Upper lobe of right lung (tissue), 1 donor: ENCODE measurements at places on chromosomes 1 and 21. TPM values are rescaled to one million over a fixed set of nuclear protein-coding genes. Genes with fewer than 3 reads are reported as not detected.

DNA sequence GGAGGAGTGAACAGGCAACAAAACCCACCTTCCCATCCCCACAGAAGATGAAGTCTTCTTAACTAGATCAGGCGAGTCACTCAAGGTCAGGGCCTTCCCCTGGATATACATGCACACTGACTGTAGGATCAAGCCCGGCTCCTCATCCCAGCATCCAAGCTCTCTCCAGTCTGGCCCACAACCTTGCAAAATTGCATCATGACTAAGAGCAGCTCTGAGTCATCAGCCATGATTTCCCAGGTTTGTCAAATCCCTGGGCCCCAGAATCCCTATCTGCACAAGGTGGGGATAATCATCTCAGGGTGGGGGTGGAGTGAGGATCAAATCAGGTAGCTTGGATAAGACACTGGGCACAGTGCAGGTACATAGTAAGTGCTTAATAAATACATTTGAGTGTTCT lies 199.3 kb upstream of the GRIK3 start:
- H3K36me3 ChIP-seq: no peaks in the 10 kb centered on the region
- peaks cover 19% of the 10 kb centered on the region for H3K27me3 ChIP-seq

DNA sequence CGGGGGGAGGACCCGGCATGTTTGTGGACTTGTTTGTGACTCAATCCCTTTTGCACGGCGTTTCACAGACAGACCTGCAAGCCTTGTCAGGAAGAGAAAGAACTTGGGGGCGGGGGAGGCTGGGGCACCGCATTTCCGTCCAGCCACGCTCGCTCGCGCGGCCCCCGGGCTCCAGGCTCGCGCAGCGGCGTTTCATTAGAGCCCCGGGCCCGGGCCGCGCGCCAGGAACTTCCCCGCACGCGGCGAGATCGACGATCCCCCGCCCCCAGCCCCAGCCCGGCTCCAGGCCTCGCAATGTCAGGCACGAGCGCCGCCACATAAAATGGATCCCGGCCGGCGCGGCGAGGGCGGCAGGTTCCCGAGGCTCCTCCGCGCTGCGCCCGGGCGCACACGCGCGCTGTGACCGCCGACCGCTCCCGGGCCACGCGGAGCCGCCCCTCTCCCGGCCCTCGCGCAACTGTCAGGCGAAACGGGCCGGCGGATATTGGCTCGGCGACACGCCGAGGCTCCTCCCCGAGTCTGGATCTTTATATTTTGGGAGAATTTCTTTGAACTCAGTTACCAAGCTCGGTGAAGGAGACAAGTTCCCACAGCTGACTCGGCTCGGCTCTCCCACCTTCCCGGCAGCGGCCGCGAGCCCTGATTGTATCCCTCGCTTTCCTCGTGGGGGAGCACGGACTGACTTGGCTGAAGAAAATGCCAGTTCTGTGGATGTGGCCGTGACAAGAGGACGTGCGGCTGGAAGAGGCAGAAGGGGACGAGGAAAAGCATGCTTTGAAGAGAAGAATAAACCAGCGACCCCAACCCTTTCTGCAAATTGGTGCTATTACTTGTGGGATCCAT lies at the start of gene KIF26B:
TSS of gene KIF26B (plus strand) at position 557 of the 843 bp plus-strand sequence. CDS start 440 bp downstream, outside the sequence.
- H3K27me3 ChIP-seq: peaks cover 50% of the 10 kb centered on the region
- peak; percentile 73 for DNase-seq
- no peak within 1 kb of the TSS for H3K27ac ChIP-seq
- H3K36me3 ChIP-seq: no peaks in the 10 kb centered on the region

- H3K27ac ChIP-seq: no peak overlapping the region
- H3K4me3 ChIP-seq: no peak overlapping the region
- no peaks in the 10 kb centered on the region for H3K27me3 ChIP-seq
- DNase-seq: no peak
- H3K36me3 ChIP-seq: no peaks in the 10 kb centered on the region
These were observed 18.3 kb upstream of the ALPL start for GRCh38 chr1:21490774-21491487.

- no peak for DNase-seq
- H3K4me1 ChIP-seq: no peaks in the 10 kb centered on the region
- H3K27me3 ChIP-seq: no peaks in the 10 kb centered on the region
These were observed 3.6 kb downstream of the CACNA1S start for GRCh38 chr1:201108614-201109013.

GRCh38 chr1:235679644-235680043 lies 30.1 kb upstream of the GNG4 start:
- no peaks in the 10 kb centered on the region for H3K4me1 ChIP-seq
- no peak overlapping the region for H3K4me3 ChIP-seq
- no peak for DNase-seq
- H3K36me3 ChIP-seq: peaks cover 44% of the 10 kb centered on the region
- H3K27ac ChIP-seq: no peak overlapping the region
- no peaks in the 10 kb centered on the region for H3K27me3 ChIP-seq

Gene TRIM58
- total RNA-seq: 6.0 TPM

Gene MCM3AP
- 92.2 TPM for total RNA-seq

Gene DPT
- 44.7 TPM for total RNA-seq

Gene BRINP3
- total RNA-seq: 1.2 TPM

Gene KRTAP19-3
- total RNA-seq: not detected

Gene PLA2G2D
- not detected for total RNA-seq

Gene OR2T29
- total RNA-seq: not detected
